ENCODE measurements at places on chromosomes 3 and 15.
A peak's percentile ranks its signal among the peaks of the same experiment; 100 is the strongest.

GRCh38 chr15:25611603-25612002, 172.8 kb upstream of the UBE3A start:
- DNase-seq = no peak

DNA sequence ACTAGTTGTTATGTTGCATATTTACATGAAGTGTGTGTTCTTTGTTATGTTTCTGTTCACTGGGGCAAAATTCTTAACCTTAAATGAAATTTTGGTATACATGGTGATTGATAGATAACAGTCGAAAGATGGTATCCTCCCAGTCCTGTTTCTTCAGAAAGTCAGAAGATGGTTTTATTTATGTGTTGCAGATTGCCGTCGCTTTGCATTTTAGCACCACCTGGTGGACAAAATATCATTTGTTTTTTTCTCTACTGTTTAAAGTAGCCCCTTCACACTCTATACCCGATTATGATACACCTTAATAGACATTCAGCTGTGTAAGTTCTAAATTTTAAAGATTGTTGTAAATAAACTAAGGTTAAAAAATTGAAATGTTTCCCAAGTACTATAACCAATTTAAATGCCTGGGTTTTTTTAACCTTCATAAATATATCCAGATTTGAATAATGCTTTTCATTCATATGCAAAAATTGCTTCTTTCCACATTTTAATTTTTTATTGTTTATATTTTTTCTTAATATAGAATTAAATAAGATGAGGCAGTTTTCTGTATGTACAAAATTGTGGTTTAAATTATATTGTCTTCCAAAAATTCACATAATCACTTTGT, 152.2 kb downstream of the ALCAM start:
- DNase-seq = peak; percentile 50

DNA sequence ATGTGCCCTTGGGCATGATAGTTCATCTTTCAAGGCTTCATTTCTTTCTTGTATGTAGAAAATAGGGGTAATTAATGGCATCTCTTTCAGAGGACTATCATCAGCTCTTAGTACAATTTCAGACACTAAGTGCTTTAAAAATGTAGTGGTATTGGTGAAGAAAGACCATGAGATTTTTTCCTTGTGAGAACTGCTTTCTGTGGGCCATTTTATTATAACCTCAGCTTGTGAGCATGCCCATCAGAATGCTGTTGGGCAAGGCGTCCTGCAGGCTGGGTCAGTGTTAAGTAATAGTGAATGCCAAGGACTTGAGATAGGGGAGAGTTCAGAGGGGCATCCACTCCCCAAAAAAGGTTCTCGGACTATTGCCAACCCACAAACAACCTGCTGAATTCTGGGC, 187.9 kb downstream of the GHSR start:
- no peak for DNase-seq

DNA sequence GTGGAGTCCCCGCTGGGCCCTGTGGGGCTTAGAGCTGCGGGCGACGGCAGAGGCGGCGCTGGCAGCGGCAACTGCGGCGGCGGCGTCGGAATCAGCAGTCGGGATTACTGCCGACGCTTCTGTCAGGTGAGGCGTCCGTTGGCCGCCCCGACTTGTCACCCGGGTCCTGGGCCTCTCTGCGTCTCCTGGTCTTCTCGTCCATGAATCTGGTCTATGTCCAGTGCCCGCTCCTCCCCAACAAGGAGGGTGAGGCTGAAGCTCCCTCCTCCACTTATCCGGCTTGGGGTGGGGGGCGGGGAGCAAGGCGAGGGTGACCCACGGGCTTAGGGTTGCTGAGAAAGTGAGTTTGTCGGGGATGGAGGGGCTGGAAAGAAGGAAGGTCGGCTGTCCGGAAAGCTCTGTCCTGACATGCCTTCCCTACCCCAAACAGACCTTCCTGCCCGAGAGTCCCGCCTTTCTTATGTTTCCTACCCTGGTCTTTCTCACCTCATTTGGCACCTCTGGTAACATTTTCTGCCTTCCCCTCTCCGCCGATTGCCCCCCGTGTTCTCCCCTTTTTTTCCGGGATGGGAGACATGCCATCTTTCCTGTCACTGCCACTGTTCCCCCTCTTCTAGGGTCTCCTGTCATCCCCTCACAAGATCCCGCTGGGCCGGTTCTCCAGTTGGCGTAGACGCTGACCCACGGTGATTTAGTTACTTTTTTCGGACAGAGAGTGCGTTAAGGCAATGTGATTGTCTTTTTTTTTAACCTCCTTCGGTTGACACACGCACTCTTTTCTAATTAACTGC, 520 bp downstream of the ZNF654 start:
- no peak for DNase-seq

DNA sequence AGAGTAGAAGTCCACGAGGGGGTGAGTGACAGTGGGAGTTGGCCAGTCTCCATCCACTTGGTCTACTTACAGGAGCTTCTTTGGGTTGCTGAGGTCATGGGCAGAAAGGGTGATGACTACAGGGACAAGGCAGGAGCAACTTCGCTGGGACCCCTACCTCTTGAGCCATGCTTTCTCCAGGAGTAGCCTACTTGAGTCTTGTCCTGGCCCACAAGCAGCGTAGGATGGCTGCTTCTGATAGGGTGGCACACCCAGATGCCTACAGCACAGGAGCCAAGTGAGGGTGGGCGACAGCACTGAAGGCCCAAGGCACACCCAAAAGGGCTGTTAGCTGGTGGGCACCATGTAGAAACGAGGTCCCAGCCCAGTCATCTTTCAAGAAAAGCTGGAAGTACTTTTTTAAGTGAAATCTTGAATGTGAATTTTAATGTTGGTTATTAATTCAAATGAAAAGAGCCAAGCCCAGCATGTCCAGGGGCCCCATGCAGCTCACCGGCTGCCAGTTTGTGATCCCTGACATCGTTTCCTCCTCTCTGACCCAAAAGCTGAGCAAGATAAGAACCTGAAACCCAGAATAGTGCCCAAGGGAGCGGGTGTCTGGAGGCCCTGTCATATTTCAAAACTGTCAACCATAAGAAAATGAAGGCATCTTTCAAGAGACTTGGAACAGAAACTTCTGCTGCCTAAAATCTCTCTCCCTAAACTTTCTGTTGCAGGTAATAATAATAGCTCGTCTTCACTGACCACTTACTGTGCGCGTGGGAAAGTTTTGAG, 2.2 kb upstream of the CPEB1 start:
- DNase-seq = peak; percentile 20

DNA sequence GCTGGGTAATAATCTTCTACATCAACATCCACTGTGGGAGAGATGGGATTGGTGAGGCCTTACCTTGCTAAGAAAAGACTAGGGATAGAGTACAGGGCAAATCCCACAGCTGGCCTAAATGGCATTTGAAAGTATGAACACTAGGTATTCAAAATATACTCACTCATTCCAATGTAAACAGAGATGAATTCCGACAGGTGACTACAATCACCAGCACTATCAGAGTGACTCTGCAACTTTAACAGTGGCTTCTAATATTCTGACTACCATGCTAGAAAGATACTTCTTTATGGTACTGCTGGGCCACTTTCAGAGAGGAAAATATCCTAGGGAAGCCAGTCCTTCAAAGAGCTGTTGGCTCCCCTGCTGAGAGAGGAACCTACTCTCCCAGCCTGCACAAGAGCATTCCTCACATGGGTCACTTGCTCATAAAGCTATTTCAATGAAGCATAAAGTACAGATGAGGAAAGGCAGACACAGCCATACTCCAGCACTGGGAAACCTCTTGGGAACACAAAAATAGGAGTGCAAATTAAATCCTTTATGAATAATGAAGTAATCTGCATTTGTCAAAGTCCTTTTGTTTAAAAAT, 21.5 kb upstream of the MAN2C1 start:
- no peak for DNase-seq

DNA sequence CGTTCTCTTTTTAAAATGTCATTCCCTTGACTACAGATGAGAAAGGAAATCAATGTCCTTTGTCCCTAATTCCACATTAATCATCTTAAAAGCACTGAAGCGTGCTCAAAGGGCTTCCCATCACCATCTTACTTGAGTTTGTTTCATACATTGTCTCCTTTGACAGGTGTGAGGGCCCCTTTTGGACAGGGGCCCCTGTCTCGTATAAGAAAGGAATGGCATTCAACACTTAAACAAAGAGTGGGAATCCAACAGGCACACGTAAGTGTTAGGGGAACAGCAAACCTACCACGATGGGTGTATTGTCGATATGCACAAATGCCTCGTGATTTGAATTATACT, 5.0 kb downstream of the SSUH2 start:
- no peak for DNase-seq

- no peak for DNase-seq
These were observed 54.5 kb upstream of the ABHD17C start for GRCh38 chr15:80640531-80641121.

GRCh38 chr3:150527464-150528255, 18.6 kb downstream of the SERP1 start:
- no peak for DNase-seq

DNA sequence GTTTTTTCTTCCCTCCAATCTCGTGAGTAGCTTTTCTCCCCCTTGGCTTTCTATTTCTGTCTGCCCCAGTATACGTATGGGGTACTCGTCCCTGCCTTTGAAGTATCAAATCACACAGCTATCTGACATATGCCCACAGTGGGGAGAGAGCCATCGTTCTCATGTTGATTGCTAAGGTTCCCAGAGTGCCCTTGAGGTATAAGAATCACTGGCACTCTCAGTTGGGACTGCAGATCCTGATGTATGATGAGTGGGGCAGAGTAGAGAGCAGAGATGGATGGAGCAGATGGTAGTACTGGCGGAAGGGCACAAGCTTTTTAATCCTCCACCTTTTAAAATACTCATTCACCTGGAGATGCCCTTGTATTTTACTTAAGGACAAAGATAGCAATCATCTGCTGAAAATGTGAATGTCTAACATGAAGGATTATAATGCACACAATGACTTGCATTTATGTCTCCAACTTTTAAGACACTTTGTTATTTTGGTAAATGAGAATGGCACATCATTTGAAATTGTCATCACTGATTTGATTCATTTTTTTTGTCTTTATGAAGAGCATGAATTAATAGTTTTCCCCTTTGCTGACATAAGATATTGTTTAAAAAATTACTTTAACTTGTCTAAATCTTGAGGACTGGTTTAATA, 239.6 kb downstream of the NR1D2 start:
- DNase-seq = no peak
